ENCODE measurements at places on chromosomes 12 and 14.

DNA sequence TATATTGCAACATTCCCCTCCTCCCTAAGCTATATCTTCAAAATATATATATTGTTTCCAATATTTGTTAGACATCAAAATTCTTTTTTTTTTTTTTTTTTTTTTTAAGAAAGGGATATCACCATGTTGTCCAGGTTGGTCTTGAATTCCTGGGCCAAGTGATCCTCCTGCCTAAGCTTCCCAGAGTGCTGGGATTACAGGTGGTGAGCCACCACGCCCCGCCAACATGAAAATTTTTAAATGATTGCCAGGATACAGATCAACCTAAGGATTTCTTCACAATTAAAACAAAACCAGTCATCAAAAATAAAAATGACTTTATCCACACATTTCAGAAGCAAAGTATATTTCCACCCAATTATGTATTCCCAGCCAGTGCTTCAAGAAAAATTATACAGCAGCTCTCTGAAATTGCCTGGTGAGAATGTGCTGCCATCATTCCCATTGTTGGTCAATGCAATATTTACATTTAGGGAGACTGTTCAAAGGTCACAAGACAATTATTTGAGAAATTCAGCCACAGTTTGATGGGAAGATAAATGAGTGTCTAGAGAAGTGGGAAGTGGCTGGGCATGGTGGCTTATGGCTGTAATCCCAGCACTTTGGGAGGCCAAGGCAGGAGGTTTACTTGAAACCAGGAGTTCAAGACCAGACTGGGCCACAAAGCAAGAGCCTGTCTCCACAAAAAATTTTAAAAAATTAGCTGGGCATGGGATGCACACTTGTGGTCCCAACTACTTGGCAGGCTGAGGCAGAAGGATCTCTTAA, 141.7 kb upstream of the AMIGO2 start:
- DNase-seq, result no peak

GRCh38 chr14:68343534-68344118, 449.2 kb downstream of the ZFP36L1 start:
- no peak for DNase-seq

DNA sequence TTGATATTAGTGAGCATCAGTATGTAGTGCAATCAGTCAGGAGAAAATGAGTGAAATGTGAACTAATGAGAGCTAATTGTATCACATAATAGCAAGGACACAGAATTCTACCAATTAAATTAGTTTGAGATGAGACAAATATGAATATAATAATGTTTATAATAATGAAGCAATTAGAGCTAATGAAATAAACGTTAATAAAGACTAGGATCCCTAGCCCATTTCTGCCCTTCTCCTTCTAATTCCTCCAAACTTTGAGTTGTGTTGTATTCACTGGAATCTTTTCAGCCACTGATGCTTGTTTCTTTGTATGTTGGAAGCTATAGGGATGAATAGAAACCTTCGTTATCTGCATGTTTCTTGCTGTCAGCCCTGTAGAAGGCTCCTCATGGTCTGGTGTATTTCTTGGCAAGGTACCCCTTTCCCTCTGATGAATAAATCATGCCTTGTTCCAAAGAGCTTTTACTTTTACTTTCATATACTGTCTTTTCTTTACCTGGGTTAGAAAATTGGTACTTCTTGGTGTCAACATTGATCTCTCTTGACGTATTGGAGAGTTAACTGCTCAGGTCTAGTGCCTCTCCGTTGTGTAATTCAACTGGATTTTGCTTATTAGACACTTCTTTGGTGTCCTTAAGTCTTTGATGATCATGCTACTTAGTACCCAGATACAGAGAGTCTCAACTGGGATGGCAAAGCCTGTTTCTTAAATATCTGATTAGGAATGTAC, 154.8 kb downstream of the PTCSC3 start:
- no peak for DNase-seq

DNA sequence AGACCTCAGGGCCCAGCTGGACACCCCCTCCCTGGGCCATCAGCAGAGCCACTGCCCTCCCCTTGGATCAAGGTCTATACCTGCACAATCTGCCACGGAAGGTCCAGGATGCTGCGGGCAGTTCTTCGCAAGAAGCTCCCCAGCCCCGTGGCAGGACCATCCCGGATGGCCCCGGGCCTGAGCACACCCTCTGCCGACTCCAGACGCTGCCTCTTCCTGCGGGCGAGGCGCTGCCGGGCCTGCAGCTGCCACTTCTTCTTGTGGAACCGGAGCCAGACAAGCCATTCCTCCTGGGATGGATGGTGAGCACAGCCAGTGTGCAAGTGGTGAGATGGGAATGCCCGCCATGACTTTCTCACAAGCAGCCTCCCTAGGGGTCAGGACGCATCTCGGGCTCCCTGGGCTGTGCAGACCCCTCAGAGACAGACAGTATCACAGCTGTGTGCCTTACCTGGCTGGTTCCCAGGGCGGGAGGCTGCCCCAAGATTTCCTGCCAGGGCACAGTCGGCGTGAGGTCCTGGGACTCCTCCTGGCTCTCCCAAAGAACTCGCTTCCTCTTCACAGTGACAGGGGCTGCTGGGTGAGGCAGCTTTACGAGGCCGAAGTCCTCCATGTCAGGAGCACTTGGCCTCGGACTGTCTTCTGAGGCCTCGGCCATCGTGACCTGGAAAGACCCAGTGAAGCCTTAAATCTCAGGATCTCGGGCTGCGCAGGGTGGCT, 30.8 kb downstream of the P2RX2 start:
- DNase-seq, result no peak

DNA sequence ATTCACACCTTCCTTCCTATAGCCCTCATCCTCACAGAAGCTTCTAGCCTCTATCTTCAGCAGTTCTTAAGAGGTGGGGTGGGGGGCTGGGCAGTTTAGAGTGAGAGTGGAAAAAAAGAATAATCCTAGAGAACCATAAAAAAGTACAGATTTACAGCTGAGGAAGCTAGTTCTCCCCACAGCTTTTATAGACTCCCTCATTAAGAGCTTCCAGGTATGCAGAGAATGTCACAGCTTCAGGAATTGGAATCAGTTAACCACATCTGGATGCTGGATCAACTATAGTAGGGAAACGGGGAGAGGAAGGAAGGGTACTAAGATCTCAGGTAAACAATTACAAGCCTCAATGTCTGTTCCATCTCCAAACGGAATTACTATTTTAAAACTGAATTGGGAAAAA, 12.3 kb downstream of the GDF11 start:
- no peak for DNase-seq

- DNase-seq, result peak; percentile 45
Observed at GRCh38 chr12:51972849-51973273, 21.4 kb downstream of the ACVR1B start.
